ENCODE measurements at places on chromosomes 11 and 22.

GRCh38 chr11:103051981-103052380, 40.0 kb downstream of the DCUN1D5 start:
- DNase-seq = no peak

- no peak for DNase-seq
Observed at GRCh38 chr11:66593303-66593635, 284 bp downstream of the CCS start.

GRCh38 chr11:61102667-61103571, 630 bp downstream of the CD5 start:
- DNase-seq = no peak

DNA sequence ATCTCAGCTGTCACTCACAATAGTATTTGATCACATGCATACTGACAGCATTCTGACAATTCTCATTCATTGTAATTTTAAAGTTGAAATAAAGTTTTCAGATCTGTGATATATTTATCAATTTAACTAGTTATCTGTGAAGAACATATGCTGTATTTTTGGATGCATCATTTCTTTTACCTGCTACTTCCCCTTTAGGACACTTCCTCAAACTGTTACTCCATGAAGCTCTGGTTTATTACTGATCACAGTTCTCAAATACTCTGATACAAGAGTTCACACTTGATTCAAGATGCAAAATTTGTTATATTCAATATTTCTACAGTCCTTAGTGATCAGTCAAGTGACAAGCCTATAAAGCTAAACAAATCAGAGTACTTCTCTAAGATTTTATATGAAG, 1655.2 kb downstream of the LRRC4C start:
- DNase-seq = no peak

DNA sequence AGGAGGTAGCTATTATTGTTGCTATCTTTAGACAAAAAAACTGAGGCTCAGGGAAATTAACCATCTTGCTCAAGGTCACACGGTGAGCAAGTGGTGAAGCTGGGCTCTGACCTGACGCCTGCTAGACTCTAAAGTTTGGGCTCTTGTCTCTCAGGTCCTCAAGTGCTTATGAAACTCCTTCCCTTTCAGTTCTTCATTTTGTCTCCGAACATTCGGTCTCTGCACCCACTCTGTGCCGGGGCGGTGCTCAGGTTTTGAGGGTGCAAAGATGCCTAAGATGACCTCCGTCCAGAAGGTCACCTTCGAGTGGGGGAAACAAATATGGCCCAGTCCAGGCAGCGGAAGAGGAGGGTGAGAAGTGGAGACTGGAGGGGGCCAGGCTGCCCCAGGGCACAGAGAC, 16.0 kb downstream of the OVOL1 start:
- DNase-seq = no peak

DNA sequence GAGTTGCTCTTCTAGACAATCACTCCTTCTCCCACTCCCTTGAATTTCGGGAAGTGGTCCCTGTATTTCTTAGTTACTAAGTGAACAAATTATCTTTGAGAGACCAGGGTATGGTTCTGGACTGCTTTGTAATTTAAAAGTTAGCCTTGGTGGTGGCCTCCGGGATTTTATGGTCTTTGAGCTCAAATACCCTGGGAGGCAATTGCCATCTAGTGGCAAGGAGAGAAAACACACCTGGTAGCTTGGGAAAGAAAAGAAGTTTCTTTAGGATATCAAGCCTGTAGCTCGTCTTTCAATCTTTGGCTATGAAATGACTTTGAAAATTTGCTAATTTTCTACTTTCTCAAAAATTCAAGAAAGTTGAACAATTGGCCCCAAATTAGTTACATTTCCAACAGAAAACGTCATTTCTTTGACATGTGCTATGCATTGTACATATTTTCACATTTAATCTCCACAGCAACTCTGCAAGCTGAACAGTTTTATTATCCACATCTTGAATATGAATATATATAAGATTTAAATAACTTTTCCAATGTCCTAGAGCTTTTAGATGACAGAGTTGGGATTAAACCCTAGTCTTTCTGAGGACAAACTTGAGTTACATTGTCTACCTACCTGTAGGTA, 39.1 kb downstream of the MMP27 start:
- DNase-seq = no peak

DNA sequence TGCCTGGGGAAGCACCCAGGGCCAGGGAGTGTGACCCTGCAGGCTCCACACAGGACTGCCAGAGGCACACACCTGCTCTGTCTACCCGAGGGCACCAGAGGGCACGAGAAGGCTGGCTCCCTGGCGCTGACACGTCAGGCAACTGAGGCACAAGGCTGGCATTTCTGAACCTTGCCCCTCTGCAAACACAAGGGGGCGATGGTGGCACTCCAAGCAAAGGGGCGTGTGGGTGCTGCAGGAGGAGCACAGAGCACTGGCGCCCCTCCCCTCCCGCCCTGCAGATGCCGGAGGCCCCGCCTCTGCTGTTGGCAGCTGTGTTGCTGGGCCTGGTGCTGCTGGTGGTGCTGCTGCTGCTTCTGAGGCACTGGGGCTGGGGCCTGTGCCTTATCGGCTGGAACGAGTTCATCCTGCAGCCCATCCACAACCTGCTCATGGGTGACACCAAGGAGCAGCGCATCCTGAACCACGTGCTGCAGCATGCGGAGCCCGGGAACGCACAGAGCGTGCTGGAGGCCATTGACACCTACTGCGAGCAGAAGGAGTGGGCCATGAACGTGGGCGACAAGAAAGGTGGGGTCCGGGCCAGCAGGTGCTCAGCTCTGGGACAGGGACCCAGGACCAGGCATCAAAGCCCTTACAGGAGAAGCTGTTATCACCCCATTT, 20.8 kb upstream of the TXNRD2 start:
- DNase-seq = peak; percentile 91

DNA sequence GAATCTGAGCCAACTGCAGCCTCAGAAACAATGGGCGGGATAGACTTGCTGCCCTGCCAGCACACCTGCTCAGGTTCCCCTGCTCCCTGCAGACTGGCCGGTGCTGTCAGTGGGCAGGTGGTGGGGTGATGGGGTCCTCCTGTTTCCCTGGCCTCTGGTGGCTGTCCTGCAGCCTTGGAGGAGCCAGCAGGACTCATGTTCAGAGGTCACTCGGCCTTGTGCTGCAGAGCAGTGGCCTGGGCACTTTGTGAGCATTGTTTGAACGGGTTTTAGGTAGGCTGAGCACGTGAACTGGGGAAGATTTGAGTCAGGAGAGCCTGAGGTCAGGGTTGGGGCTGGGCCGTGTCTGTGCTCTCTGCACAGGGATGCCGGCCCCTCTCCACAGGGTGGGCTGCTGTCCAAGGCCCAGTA, 17.6 kb downstream of the PPIL2 start:
- DNase-seq = no peak

DNA sequence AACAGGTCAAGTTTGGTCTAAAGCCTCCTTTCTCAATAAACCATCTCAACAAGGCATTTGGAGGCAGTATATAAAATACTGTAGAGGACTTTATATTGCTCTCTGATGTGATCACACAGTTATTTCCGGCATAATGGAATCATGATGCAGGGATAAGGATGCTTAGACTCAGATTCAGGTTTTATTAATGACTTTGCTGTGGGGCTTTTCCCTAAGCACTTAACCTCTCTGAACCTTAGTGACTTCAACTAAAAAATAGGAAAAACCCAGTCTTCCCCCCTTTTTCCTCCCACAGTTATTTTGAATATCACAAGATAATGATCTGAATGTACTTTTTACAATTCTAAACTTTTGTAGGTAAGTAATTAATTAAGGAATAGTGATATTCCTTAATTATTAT, 94.8 kb upstream of the TENM4 start:
- DNase-seq = no peak

GRCh38 chr11:96388891-96389719, 607 bp downstream of the CCDC82 start:
- peak; percentile 73 for DNase-seq

DNA sequence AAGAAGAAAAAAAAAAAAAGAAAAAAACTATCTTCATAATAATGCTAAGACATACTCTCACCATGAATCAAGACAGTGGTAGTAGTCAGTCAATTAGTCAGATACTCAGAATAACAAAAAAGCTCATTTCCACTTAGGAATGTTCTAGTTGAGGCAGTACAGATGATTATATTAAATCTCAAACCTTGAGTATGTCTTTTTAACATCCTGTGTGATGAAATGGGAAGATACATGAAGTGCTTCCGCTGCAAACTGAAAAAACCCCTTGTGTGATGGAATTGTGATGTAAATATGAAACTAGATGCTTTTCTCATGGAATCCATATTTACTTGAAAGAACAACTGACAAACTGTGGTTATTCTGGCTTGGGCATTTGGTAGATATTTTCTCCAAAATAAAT, 13.7 kb downstream of the AMOTL1 start:
- no peak for DNase-seq

DNA sequence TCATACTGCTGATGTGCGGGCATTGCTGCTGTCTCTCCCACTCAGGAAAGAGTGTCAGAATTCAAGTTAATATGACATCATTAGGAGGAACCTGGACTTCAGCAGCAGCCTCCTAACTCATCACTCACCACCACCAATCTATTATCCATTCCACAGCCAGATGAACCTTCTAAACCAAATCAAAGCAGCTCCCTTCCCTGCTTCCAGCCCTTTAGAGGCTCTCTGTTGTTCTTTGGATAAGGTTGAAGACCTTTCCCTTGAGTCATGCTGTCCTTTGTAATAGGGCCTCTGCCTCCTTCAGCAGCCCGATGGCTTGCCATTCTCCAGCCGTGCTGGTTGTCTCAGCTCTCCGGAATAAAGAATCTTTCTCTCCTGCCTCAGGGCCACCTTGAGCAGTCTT, 301.3 kb downstream of the DDX10 start:
- no peak for DNase-seq

- no peak for DNase-seq
Observed at GRCh38 chr11:64134963-64135362, 30.9 kb downstream of the MACROD1 start.

- no peak for DNase-seq
Observed at GRCh38 chr11:13109616-13110015, 100.5 kb downstream of the RASSF10 start.

DNA sequence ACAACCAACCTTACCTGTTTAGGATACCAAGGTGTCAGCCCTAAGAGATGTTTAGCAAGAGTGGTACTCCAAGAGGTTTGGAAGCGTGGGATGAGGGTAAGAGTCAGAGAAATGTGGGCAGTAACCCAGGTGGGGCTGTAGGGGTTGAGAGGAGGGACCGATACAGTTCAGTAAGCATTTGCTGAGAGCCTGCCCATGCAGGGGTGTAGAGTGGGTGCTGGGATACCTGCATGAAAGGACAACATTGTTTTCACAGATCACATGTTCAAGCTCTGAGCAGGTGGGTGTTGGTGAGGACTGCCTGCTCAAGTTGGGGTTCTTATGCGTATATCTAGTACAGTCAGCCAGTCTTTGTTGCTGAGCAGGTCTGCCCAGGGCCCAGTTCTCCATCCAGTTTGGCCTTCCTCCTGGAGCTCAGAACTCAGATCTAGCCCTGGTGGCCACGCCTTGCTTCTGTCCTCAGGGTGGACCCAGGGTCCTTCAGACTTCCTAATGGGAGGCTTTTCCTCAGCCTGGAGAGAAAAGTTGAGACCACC, 14.8 kb downstream of the PPFIBP2 start:
- DNase-seq = no peak

DNA sequence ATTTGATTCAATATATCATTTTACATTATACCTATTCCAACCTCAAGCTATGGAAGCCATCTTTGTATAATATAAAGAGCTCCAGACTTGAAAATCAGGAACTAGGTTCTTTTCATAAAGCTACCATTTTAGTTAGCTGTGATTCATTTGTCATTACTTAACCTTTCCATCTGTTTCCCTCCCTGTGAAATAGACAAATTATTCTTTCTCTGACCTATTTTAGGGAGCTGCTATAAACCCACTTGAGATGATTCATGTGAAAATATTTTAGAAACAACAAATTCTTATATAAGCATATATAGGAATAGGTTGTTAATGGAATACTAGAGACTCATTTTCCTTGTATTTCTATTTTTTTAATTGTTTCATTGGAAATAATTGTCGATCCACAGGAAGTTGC, 1012.1 kb downstream of the OPCML start:
- no peak for DNase-seq

- DNase-seq = no peak
Observed at GRCh38 chr11:93652161-93652597, 9.3 kb upstream of the CEP295 start.

DNA sequence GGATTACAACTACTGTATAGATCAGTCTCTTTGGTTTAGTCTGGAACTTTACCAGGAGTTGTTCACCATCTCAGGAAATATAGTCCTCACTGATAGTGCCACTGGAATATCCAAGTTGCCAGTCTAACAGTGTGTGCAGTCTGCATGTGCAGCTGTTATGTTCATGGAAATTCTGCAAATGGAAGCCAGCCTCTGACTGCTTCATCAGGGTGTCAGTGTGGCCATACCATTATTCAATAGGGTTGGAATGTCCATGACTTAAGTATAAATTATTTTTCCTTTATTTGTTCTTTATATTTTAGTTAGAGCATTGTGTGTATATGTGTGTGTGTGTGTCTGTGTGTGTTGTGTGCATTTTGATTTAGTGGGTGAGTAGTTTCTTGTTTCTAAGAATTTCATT, 51.8 kb downstream of the C11orf96 start:
- DNase-seq = no peak

GRCh38 chr11:528815-529727, 6.3 kb downstream of the HRAS start:
- no peak for DNase-seq

GRCh38 chr22:25105817-25106650, 93.6 kb upstream of the CRYBB3 start:
- DNase-seq = no peak

GRCh38 chr11:110062247-110062646, 30.9 kb upstream of the ZC3H12C start:
- DNase-seq = no peak

GRCh38 chr11:696955-697491, 1.4 kb downstream of the TMEM80 start:
- no peak for DNase-seq

- DNase-seq = no peak
Observed at GRCh38 chr22:24871611-24872205, 65.7 kb downstream of the SGSM1 start.

- DNase-seq = no peak
Observed at GRCh38 chr11:30735946-30736345, 149.8 kb upstream of the MPPED2 start.

DNA sequence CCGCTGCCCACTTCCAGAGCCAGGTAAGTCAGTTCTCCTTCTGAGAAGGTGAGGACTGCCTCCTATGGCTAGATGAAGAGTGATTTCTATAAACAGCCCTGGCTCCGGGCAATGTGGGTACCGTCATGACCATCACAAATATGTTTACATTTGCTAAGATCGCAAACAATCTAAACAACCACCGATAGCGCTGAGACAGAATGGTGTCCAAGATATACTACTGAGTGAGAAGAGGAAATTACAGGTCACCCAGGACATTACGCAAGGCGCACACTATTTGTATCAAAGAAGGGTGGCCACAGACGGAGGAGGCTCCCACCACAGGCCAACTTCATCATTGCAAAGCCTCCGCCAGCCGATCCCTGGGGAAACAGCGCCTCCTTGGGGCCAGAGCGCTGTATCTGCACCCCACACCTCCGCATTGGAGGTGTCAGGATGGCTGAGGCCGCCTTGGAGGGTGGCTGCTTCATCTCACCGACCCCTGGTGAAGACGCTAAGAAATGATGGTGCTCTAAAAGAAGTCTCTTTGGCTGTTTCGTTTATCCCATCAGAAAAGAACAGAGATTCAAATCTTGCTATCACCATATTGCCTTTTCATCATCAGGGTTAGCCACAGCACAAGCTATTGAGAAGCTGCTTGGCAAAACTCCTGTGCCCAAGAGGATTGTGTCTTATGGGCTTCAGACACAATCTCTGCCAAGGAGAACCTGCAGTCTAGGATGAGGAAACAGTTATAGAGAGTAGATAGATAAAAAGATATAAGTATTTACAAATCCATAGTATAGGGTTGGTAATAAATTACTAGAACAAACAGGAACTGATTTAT, 12.3 kb upstream of the ASRGL1 start:
- peak; percentile 92 for DNase-seq
